ENCODE measurements at places on chromosomes 5 and 9.

DNA sequence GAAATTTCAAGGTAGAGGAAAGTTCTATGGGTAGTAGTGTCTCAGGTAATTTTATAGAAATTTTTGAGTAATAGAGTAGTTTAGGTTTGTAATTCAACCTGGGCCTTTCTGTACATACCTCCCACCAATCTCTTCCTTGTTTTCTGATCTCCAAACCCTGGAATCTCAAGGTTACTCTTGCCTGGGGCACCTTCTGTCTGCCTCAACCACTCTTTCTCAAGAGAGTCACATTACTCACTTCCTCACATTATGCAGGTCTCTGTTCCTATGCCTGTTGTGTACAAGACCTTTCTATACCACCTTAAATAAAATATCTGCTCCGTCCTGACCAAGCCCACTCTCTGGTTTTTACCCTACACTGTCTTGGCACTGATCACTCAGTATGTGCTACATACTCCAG is 412.6 kb upstream of the CTNND2 start:
- DNase-seq: no peak

- DNase-seq: no peak
These were observed 10.8 kb upstream of the C1QTNF3 start for GRCh38 chr5:34053571-34054399.

DNA sequence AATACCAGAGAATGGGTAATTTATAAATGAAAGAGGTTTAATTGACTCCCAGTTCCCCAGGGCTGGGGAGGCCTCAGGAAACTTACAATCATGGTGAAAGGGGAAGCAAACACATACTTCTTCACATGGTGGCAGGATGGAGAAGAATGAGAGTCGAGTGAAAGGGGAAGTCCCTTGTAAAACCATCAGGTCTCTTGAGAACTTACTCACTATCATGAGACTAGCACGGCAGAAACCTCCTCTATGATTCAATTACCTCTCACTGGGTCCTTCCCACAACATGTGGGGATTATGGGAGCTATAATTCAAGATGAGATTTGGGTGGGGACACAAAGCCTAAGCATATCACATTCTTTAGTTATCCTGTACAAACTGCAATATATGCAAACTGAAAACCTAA is 609.4 kb downstream of the MTRR start:
- DNase-seq: no peak

GRCh38 chr5:355958-356357 is 34.4 kb downstream of the AHRR start:
- no peak for DNase-seq

GRCh38 chr9:2242831-2243330 is 227.7 kb downstream of the SMARCA2 start:
- no peak for DNase-seq

DNA sequence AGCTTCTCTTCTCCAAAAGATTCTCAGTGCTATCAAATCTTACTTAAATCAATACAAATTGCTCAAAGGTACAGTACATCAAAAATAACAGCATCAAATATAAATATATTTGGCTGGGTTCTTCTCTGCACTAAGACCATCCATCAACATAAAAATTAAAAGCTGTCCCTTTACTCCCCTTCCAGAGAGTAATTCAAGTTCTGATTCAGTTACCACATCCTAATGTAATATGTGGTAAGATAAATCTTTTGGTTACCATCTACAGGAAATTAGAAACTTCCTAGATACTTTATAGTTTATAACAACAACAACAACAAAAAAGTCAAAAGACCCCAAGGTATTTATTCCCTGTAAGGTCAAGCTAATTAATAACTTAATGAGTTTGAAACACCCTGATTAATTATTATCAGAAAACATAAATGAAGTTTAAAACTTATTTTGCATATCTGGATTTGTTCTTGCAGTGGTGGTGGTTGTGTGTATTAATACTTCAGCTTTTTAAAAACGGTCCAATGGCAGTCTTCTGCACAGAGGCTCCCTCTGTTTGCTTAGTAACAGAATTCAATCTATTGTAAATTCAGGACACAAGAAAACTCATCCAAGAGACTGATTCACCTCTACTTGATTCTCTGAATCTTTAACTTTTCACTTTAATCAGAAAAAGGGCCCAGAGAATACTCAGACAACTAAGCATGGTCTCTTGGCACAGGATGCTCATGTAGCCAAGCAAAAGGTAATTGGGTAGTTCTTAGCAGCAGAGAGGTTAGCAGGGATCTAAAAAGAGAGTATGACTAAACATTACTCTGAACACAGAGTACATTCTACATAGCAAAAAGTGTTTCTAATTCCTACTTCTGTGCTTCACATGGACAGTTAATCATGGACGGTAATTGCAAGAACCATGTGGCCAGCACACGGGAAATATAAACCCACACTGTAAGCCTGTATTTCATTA is 20.1 kb downstream of the DIAPH1 start:
- DNase-seq: no peak

DNA sequence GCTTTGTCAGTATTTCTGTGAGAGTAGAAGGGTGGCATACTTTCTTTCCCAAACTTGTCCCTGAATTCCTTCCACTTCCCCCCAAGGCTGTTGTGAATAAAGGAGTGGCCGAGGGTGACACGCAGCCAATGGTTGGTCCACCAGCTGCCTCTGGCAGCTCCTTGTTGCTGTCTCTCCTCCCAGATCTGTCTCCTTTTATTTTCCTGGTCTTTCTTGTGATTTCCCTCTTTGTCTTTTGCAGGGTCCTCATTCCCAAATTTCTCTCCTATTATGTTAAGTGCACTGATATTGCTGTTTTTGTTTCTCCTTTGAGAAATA is 137.5 kb upstream of the HMHB1 start:
- DNase-seq: no peak

DNA sequence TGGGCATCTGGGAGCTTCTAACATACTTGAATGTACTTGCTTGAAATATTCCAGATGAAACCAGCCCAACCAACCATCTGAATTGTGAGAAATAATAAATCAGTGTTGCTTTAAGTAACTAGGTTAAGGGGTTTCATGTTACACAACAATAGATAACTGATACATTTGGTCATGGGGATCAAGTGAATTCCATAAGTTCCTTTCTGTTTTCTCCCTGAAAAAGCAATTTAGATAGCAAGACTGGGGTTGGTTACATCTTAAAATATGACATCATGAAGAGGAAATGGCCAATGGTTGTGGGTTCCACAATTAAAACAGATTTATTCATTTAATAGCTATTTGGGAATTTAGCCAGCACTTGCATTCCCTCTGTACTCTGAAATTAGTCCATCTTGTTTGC is 559.7 kb downstream of the TLR4 start:
- no peak for DNase-seq

- DNase-seq: no peak
These were observed 23.1 kb downstream of the SLC25A25 start for GRCh38 chr9:128091144-128091543.

- no peak for DNase-seq
These were observed 65.8 kb upstream of the NFIL3 start for GRCh38 chr9:91489361-91489899.

- no peak for DNase-seq
These were observed 305.8 kb downstream of the PDE4D start for GRCh38 chr5:59587489-59588337.

DNA sequence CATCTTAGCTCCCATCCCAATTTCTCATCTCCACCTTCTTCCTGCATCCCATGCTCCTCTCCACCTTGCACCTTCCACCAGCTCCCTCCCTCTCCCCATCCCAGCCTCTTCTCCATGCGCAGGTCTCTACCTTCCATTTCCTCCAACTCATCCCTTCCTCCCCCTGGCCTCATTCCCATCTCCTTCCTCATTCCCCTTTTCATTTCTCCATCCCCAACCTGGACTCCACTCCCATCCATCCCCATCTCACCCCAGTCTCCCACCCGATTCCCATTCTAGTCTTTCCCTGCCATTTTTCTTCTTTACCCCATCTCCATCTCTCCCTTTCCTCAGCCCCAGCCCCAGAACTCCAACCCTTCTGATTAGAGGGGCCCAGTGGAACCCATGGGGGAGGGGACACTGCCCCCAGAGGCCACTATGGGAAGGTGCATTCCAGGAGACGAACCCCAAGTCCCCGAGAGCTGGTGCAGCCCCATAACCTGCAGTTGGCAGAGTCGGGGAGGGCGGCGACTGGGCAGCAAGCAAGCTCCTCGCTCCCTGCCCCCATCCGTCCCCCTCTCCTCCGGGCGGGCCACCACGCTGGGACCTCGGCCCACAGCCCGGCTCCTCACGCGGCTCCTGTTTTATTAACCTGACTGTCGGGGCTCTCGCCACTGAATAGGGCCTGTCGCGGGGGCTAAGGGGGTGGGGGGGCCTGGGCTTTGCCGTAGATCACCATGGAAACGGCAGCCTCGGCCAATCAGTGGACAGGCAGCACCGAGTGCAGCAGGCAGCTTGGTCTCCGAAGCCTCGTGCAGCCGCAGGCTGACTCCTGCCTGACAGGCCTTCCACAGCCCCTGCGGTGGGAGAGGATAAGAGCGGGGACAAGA is 66.7 kb downstream of the PCDH1 start:
- DNase-seq: no peak

DNA sequence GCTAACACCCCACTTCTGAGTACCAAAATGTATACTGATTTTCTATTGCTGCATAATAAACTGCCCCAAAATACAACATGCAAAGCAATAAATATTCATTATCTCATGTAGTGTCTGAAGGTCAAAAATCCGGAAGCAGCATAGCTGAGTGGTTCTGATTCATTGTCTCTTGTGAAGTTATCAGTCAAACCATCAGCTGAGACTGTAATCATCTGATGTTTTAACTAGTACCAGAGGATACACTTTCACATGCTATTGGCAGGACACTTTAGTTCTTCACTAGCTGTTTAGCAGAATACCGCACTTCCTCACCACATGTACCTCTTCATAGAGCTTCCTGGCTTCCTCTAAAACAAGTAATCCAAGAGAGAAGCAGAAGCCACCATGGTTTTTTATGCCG is 12.7 kb upstream of the TMEM161B start:
- no peak for DNase-seq
